HFFc6 (cell line): ENCODE measurements at places on chromosomes 13 and 19. TPM values are rescaled to one million over a fixed set of nuclear protein-coding genes. Genes with fewer than 3 reads are reported as not detected.

Gene TMPRSS9
- total RNA-seq: not detected in 3 replicates

Gene CFAP97D2
- total RNA-seq: not detected in 3 replicates

Gene ONECUT3
- total RNA-seq: not detected in 3 replicates

Gene ZNF536
- not detected in 2 replicates for total RNA-seq

Gene RGL3
- total RNA-seq: 8.8 to 11.6 TPM (median 11.0 TPM) in 3 replicates

Gene IFNL1
- not detected in 3 replicates for total RNA-seq

Gene SLITRK1
- total RNA-seq: 9.1 and 23.4 TPM in 2 replicates

Gene PRR20C
- not detected in 3 replicates for total RNA-seq

Gene DCT
- total RNA-seq: not detected in 3 replicates

Gene LSR
- total RNA-seq: 1.6 to 3.0 TPM (median 1.9 TPM) in 3 replicates

Gene MED29
- 34.7 to 46.1 TPM (median 42.7 TPM) in 3 replicates for total RNA-seq

Gene CLDN10
- not detected in 3 replicates for total RNA-seq

Gene KCNN1
- not detected in 3 replicates for total RNA-seq

Gene NAT14
- total RNA-seq: 61.3 to 79.4 TPM (median 63.5 TPM) in 3 replicates

Gene GPC5
- total RNA-seq: not detected in 3 replicates

Gene ADGRE2
- 0.08 TPM in 1 of 3 replicates, not detected in the others for total RNA-seq

Gene GPC6
- 2.2 to 5.3 TPM (median 2.3 TPM) in 3 replicates for total RNA-seq

Gene RFPL4A
- total RNA-seq: not detected in 2 replicates

Gene OR10H1
- not detected in 3 replicates for total RNA-seq

Gene SELENOW
- 223 to 269 TPM (median 250 TPM) in 3 replicates for total RNA-seq

Gene ERFL
- 0.10 to 0.12 TPM in 2 of 3 replicates, not detected in the other for total RNA-seq

Gene ZNF575
- total RNA-seq: 1.7 to 2.0 TPM (median 2.0 TPM) in 3 replicates

Gene UPK1A
- not detected in 3 replicates for total RNA-seq

Gene PSPN
- 1.5 to 2.2 TPM (median 2.0 TPM) in 3 replicates for total RNA-seq

Gene MYO16
- total RNA-seq: not detected in 3 replicates

Gene ZIC2
- total RNA-seq: 1.2 TPM in 1 of 2 replicates, not detected in the other

Gene ZNF442
- total RNA-seq: 2.1 to 2.6 TPM (median 2.1 TPM) in 3 replicates

Gene PDS5B
- total RNA-seq: 21.0 to 25.5 TPM (median 25.4 TPM) in 3 replicates

Gene SIGLECL1
- total RNA-seq: not detected in 2 replicates

Gene BCKDHA
- 7.2 to 11.9 TPM (median 10.4 TPM) in 3 replicates for total RNA-seq
